ENCODE measurements at places on chromosomes 2 and 18.

DNA sequence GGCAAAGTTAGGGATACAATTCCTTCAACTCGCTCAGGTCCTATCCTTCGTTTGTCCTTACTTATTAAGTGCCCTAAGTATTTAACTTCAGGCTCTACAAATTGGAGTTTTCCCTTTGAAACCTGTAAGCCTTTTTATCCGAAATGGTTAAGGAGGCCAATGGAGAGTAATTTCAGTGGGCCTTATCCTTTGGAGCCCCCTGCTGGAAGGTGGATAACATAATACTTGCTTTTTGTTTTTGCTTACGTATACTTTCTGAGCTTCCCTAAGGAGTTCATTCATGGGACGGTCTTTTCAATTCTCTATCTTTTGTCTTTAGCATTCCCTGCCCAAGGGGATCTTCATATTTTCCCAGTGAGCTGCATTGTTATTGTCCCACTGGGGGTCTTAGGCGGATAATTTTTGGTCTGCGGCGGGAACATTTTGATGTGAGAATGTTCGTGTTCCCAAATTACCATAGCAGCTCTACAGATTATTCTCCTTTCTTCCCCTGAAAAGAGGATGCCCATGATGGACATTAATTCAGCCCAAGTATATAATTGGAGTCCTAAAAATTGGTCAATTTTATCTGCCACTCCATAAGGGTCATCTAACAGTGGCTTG is 34.4 kb upstream of the TRAPPC8 start:
- DNase-seq: peak; percentile 17

- DNase-seq: peak; percentile 54
Measured at GRCh38 chr2:12110074-12110473, 363.6 kb downstream of the LPIN1 start.

DNA sequence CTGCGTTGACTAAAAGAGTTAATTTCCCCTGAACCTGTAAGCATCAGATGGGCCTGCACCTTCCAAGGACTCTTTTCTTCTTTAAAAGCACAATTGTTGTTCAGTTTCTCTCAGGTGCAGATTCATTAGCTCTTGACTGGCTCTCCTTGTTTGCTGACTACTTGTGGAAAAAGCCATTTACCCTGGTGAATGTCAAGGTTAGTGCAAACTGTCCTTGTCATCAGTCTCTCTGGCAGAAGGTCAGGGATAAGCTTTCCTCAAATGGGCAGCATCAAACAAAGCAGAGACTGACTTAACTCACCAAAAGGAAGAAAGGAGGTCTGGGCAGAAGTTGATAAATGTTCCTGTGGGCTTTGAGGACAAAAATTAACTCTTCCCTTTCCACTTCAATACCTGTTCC is 922.7 kb downstream of the BCL11A start:
- DNase-seq: no peak

DNA sequence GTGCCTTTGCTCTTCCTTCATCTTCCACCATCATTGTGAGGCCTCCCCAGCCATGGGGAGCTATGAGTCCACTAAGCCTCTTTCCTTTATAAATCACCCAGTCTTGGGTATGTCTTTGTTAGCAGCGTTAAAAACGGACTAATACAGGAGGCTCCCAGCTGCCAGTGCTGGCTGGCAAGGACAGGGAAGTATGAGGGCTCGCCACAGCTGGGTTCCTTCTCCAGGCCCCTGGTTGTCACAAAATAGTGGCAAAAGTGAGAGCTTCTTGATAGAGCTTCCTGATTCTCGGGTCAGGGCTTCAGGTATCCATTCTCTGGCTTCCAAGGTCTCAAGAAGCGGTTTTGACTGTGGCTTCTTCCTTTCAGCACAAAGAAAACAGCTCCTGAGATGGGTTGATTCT is 85.0 kb downstream of the ZNF516 start:
- no peak for DNase-seq

DNA sequence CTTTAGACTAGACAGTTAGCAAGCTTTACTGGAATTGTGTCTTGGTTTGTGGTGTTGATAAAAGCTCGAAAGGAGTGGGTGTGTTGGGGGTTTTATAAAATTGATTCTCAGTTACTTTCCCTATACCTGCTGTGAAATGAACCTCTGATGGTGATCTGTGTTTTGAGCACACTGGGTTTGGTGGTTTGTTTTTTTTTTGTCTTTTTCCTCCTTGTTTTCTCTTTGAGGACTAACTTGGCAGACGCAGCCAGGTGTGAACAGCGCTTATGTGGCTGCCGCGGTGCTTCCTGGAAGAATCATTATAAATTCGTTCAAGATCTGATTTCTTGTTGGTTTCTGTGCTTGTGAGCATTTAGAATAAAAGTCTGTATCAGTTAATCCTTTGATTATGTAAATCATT is 28.5 kb downstream of the GRHL1 start:
- no peak for DNase-seq

DNA sequence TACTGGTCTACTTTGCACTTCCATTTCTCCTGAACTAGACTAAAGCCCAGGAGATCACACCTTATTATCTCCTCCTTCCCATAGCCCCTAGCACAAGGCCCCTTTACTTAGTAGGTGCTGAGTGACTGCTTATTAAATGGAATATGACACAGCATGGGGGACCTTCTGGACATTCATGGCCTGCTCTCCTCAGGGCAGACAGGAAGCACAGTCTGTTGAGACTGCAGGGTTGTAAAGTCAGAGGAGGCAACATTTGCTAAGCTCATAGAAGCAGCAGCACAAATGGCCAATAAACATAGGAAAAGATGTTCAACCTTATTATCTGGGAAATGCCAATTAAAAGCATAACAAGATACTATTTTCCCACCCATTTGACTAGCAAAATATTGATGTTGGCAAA is 75.3 kb downstream of the DNMT3A start:
- DNase-seq: no peak

DNA sequence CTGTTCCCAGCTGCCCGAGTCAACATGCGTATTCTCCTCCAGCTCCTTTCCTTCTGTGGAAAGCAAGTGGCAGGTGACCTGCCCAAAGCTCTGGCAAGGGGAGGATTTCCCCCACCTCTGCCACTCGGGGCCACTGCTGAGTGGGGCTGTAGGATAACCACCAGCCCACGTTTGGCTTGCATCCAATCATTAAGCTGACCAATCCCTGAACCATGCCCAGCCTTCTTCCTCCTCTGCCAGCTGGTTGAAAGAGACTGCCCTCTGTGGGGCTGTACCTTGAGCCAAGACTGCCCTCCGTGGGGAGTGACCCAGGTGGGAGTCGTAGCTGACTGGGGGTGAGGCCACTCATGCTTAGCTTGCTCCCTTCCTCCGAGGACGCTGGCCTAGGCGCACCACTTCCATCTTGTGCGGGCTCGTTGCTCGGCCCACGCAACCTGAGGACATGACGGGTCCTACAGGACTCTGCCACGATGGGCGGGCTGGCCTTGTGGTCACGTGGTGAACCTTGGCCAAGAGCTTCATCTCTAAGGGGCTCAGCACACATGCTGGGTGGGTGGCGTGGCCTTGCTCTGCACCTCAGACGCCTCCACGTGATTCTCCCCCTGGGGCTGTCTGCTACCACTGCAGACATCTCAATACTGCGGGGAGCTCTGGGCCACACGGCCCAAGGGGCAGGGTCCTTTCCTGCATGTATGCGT is 112.1 kb downstream of the NDUFA10 start:
- DNase-seq: no peak

DNA sequence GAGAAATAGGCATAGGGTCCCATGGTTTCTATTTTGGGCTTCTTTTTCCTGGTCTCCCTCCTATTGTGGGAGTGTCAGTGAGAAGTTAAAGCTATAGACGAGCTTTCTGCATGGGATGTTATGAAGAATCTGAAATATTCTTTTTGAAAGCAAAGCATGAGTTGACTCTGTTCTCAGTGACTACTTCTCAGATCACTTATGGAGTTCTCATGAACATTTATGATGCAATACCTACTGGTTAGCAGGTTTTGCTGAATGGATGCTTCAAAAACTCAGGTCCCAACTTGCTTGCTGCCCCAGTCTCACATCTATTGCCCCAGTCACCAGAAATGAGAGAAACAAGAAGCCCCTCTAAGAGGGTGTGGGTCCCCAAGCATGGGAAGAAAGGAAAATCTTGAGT is 365.0 kb downstream of the HRH4 start:
- DNase-seq: no peak
